Activated T-cell treated with anti-CD3 and anti-CD28 coated beads, Interleukin-2, amount 50 U/mL, for 48 hours (primary cell): ENCODE measurements at places on chromosomes 2 and 18.
A peak's percentile ranks its signal among the peaks of the same experiment; 100 is the strongest.

GRCh38 chr2:62738981-62739936, 33.7 kb downstream of the EHBP1 start:
- DNase-seq, result no peak

- DNase-seq, result no peak
Measured at GRCh38 chr2:141929331-141930252, 201.2 kb downstream of the LRP1B start.

GRCh38 chr2:178397002-178397605, 53.9 kb downstream of the PRKRA start:
- no peak for DNase-seq

DNA sequence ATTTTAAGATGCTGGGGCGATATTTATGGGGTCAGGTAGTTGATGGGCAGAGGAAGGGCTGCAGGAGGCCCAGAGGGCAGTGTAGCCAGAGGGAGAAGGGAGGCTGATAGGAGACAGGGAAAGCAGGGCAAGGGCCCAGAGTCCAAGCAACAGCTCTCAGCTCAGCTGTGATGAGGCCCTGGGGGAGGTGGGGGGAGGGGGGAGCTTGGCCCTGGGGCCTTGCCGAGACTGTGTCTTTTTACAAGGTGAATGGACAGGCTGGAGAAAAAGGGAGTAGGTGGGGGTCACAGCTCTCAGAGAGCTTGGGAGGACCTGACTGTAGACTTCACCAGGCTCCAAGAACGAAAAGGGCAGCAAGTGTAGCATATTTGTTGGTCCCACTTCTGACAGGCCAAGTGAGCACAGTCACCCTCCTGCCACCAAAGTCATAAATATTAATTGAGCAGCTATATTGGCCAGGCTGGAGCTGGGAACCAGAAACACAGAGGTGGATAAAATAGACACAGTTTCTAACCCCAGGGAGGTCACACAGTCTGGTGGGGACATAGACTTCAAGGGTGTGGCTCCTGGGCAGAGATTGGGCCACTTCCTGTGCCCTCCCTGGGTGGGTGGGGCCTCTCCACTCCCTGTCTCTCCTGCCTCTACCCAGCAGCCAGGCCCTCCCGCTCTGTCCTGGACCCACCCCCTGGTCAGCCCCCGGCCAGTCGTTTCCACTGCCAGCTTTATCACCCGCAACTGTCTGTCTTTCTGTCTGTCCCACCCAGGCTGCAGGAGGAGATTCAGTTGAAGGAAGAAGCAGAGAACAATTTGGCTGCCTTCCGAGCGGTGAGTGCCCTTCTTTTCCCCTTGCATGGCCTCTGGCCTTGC, 1.4 kb downstream of the DES start:
- DNase-seq, result no peak

- peak; percentile 32 for DNase-seq
Measured at GRCh38 chr2:127695491-127696472, 5.5 kb upstream of the SFT2D3 start.

- DNase-seq, result no peak
Measured at GRCh38 chr18:49499046-49499637, 12.1 kb upstream of the C18orf32 start.

DNA sequence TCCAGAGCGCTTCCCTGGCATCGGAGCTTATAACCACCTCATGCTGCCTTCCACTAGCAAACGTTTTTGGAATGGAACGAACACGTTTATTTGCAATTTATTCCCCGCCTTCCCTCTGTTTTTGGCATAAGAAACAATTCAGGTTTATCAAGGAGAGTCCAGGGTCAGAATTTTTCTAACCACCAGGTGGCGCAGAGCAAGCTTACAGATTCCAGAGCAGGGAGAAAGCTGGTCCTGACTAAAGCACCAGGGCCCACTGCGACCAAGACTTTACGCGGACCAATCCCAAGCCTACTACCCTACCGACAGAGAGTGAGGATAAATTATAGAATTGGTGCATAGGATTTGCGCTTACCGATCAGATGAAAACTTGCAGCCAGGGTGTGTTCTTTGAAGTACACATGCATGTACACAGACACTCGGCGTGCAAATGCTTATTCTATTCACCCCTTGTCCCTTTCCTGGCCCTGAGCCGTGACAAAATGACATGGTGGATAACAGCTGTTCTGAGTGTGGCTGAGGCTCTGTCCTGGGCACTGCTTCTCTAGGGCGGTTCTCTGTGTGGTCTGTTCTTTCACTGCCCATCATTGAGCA, 34.7 kb downstream of the NAPG start:
- DNase-seq, result peak; percentile 72

DNA sequence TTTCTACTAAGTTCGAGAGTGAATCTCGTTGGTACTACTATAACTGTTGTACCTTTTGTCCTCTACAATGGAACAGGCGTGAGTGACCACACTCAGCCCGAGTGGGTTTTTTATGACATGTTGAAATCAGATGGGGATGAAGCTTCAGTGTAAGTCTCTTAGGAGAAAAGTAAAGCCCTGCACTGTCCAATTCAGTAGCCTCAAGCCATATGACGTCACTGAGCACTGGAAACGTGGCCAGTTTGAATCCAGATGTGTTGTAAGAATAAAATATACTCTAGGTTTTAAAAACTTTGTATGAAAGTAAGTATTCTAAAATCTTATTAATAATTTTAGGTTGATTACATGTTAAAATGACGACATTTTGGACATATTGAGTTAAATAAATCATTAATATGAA, 101.7 kb upstream of the SP3 start:
- DNase-seq, result no peak

DNA sequence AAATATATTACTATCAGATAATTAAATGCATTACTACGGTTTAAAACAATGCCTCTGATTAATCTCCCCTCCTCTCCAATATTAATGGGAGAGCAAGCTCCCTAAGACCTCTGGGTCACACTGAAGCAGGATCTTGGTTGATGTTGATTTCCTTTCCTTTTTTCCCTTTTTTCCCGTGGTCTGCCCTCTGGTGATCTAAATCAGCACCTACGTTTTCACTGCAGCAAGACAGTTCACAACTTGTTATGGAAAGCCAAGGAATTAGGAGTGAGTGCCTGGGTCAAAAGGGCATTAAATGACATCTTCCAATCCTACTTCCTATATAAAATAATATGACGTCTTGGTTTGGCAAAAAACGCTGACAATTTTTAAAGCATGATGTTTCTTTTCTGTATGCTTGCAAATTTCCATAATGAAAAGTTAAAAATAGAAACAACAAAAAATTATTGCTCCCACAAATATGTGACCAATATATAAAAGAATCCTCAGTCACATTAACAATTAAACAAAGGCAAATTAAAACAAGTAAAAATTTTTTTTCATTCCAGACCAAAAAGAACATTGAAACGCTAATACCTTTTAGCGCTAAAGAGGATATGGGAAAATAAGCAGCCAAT, 7.9 kb upstream of the CFAP36 start:
- DNase-seq, result no peak

DNA sequence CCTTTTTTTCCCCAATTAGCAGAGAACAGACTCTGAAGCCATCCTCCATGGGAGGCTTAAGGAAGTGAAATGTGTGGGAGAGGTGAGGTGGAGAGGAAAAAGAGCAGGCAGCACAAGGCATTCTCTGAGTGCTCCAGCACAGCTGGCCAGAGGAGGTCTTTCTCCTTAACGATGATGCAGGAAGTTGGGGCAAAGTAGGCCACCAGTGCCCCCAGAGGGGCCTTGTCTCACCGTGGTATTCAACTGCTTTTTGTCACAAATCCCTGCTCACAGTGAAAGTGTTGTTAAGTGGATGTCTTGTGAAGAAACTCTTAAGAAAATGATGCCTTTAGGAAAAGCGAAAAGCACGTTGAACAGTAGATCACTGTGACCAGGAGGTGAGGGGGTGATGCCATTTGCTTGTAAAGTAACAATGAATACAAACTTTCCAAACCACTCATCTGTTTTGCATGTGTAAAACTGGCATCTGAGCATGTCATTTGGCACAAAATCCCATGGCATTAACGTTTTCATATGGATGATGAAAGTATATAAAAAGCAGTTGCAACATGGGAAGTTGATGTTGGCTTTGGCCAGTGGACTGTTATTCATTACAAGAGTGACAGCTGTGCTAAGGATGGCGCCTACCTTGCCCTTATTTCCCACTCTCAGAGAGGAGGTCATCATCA, 49.2 kb upstream of the CDC42EP3 start:
- no peak for DNase-seq

DNA sequence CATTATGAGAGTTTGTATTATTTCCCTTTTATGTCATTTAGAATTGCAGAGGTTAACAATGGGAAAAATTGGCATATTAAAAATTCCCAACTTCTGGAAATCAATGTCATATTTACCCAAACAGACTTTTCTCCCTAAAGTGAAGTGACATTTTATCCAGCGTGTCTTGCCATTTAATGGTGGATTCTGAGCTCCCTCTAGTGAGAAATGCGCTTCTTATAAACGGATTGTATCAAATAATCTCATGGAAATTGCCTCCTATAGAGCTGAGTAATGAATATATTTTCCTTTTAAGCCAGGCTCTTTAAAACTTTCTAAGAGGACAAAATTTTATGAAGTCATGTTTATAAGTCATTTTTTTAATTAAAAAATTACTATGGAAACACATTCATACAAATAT, 5.7 kb upstream of the GCFC2 start:
- DNase-seq, result no peak

- no peak for DNase-seq
Measured at GRCh38 chr2:105196651-105197050, 44.9 kb upstream of the GPR45 start.

DNA sequence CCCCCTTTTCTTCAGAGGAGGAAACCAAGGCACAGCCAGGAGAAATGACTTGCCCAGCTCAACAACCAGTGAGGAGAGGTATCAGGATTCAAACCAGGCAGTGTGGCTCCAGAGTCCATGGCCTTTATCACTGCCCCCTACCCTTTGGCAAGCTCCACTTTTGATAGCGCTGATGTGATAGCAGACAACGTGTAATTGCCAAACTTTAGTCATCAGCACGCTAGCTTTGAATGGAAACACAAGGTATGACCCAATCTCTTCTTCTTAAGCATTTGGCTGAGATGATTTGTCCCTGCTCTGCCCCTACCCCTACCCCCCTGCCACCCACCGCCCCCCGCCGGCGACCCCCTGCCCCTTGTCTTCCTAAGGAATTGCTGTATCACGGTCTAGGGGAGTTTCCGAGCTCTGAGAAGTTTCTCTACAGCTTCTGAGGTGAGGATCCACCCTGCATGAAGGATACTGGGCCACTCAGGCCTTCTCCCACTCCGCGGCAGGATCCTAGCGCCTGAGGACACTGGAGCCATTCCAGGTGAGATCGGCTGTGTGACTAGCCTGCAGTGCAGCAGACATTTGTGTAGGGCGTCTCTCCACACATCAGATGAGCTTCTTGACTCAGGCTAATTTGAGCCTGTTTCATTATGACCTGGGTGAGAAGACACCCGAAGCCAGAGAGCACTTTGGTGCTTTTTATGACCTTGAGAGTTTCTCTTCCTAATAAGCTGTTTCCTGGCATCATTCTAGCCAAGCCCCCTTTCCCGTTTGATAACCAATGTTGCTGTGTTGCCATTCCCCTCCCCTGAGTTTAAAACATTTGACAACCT, 75.1 kb upstream of the MAP4K4 start:
- peak; percentile 34 for DNase-seq

DNA sequence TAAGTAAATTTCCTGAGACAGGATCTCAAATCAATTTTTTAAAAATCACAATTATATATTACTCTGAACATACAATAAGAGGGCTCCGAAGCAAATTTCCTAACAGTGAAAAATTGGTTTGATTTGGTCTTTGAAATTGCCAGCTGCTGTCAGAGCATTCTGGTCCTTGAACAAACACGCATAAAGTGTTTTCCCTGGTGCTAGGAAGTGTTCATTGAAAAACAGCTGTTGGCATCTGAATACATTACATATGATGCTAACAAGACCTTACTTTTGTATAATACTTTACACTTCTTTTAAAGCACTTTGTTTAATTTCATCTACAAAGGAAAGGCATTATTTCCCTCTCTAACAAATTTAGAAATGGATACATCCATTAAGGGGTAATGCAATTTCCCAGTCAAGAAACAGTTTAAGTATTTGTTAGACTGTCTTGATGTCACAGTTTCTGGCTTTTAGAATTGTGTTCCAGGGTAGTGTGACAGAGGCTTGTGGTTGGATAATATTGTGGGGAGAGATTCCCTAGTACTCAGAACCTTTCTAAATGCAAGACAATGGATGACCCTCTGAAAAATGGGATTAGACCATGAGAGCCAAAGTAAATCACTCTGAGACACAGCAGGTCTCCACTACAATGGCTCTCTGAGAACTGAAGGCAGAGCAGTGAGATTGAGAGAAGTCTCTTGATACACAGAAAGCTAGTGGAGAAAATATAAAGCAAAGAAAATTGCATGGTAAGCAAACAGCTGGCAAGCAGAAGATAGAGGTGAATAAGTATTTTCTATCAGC, 299.0 kb downstream of the TRIB2 start:
- DNase-seq, result no peak

DNA sequence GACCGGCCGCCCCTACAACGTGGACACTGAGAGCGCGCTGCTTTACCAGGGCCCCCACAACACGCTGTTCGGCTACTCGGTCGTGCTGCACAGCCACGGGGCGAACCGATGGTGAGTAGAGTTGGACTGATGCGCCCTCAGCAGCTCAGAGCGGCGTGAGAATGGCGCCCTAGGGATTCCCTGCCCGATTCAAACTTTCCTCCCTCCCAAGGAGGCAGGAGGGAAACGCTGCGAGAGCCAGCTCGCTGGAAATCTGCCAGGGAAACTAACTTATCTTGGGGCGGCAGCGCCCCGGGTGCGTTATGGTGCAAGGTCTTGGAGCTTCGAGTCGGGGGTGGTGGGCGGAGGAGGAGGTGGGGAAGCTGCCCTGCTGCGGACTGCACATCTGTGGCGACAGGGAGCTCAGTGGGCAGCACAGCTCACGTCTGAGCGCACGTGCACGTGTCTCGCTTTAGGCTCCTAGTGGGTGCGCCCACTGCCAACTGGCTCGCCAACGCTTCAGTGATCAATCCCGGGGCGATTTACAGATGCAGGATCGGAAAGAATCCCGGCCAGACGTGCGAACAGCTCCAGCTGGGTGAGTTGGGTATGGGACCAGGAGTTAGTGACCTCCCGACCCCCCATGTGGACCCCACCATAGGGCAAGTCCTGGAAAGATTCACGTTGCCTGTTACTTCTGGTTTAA, 697 bp downstream of the ITGA4 start:
- DNase-seq, result peak; percentile 75

GRCh38 chr2:42835577-42836371, 43.4 kb upstream of the HAAO start:
- no peak for DNase-seq

- DNase-seq, result peak; percentile 47
Measured at GRCh38 chr2:70767079-70767698, 811 bp downstream of the ADD2 start.

DNA sequence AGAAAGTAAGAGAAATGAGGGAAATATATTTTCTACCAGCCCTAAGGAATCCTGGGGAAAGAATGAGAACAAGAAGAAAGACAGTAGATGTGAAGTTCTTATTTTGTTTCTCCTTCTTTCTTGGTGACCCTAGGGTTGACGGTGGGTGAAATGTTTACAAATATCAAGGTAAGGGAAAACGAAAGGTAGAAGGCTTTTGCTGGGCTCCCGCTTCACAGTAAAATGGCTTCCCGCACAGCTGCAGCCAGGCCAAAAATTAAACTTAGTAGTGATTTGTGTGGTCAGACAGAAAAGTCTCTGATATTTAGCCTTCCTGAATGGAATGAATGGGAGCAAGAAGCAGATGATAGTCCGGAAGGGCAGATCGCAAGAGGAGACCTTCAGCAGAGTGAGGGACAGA, 99.1 kb upstream of the COL3A1 start:
- DNase-seq, result no peak
